ENCODE measurements at places on chromosomes 7 and 10.
A peak's percentile ranks its signal among the peaks of the same experiment; 100 is the strongest.

DNA sequence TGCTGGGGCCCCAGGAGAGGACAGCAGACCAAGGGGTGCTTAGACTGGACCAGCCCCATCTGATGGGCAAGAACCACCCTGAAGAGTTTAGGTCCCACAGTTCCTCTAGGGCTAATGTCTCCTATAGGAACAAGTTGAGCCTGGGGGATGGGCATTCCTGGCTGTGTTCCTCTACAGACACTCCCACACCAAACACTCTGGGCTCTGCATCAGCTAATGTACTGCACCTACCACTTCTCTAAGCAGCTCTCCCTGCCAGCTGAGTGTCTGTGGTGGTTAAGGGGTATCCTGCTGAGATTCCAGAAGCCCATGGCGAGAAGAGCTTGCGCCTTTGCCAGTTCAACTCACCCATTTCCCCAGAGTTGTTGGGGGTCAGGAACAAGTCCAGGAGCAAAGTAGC is 284.1 kb upstream of the CSTF2T start:
- DNase-seq, result no peak

GRCh38 chr10:101601541-101601940 is 13.4 kb downstream of the DPCD start:
- no peak for DNase-seq

DNA sequence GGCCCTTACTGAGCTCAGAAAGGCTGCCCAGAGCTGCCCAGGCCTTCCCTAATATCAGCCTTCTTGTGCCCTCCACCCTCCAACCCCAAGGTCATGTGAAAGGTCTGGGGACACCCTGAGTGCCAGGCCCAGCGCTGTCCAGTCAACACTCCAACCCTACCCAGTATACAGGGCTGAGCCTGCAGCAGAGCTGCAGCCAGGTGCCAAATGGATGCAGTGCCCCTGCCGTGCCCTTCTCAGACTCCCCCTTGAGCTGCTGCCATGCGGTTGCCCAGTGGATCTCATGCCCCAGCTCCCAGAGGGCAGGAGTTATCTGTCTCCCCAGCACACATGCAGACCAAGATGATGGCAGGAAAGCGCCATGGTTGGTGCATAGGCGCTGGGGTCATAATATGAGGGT is 61.5 kb downstream of the ZMIZ1 start:
- no peak for DNase-seq

DNA sequence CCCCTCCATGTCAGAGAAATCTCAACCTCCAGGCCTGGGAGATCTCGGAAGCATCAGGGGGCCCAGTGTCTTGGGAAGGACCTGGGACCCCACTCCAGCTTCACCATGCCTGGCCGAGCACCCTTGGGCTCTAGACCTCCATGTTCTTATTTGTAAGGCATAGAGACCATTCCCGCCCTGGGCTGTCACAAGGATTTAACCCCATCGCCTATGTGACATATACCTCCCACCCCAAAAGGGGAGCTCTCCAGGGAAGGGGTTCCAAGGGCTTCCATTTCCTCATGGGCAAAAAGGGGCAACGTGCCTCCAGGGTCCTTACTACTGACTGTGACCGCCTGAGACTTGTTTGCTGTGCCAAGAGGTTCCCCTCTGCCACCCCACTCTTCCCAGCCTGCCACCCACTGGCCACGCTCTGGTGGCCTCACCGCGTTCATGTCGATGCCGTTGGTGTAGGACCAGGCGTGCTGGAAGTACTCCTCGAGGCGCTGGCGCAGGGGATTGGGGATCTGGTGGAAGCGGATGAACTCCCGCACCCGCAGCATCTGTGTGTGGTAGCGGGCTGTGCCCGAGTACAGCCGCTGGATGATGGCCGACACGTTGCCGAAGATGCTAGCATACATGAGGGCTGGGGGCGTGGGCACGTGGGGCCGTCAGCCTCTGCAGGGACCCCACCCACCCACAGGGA is 27.5 kb downstream of the KCNH2 start:
- no peak for DNase-seq

DNA sequence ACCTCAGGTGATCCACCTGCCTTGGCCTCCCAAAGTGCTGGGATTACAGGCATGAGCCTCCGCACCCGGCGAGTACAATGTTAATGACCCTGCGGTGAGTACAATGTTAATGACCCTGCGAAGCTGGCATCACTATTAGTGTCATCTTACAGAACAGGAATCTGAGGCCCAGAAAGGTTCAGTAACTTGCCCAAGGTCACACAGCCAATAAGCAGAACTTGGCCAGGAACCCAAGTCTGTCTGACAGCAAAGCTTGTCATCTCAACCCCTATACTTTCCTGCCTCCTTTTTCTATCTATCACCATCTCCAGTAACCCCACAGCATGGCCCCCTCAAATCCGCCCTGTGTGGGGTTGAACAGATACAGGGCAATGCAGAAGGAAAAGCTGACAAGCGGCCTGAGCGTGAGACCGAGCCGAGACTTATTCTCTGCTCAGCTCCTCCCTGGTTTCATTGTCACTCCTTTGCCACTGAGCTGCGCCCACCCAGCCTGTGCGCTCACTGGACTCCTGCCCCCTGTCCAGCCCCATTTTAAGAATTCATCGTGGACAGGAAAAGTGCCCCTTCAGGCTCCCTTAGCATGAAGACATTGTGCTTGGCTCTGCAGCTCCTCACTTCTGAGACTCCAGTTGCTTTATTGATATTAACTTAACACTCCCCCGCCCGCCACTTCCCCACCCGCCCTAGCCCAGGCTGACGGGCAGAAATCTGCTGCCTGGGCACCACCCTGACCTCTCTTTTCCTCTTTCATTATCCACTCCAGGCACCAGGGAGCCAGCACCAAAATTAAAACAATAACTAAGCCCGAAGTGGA is 58.1 kb upstream of the LBX1 start:
- no peak for DNase-seq

DNA sequence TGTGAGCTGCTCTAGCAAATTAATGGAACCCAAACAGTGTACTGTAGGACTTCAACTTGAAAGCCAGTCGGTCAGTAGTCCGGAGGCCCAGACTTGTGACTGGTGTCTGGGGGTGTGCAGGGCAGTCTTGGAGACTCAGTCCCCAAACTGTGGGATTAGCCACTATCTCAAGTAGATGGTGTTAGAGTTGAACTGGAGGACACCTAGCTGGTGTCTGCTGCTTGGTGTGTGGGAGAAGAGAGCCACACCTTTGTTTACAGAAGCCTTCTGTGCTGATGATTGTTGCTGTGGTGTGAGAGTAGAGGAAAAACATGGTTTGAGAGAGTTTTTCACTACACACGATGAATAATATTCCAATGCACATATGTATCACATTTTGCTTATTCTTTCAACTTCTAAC is 47.4 kb downstream of the CUL2 start:
- no peak for DNase-seq

DNA sequence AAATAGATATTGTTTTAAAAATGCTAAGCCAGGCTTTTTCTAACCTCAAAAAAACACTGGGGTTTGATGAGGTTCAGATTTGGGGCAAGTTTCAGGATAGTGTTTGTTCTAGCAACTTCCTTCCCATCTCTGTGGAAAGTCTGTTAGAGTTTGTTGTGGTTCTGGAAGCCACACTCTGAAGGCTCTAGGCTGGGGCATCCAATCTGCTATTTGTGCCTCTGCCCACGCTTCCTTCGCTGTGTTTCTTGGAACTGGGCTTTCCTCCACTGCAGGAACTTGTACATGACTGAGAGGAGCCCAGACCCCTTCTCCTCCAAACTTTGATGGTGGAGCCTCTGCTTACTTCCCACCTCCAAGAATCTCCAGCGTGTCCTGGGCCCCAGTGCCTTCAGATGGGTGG is 108.5 kb upstream of the SLC25A13 start:
- DNase-seq, result no peak

DNA sequence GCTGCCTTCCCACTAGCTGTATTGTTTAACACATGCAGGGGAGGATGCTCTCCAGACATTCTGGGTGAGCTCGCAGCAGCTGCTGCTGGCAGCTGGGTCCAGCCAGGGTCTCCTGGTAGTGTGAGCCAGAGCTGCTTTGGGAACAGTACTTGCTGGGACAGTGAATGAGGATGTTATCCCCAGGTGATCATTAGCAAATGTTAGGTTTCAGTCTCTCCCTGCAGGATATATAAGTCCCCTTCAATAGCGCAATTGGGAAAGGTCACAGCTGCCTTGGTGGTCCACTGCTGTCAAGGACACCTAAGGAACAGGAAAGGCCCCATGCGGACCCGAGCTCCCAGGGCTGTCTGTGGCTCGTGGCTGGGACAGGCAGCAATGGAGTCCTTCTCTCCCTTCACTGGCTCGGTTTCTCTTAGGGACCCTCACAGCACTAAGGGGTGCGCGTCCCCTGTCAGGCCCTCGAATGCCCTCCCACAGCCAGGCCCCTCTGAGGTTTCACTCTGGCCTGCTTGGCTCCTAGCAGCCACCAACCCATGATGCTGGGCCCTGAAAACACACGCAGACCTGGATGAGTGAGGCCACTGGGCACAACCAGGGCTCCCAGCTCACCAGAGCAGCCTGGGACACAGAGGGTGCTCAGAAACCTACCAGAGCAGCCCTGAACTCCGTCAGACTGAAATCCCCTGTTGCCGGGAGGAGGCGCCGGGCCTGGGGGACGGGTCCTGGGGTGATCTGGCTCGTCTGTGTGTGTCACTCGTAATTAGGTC is 173.0 kb upstream of the LANCL2 start:
- DNase-seq, result peak; percentile 70

- DNase-seq, result no peak
Measured at GRCh38 chr7:23938215-23938614, 228.2 kb downstream of the STK31 start.

- peak; percentile 85 for DNase-seq
Measured at GRCh38 chr7:142542942-142543341, 206.3 kb upstream of the PRSS1 start.

- DNase-seq, result no peak
Measured at GRCh38 chr7:149063476-149063875, 27.0 kb downstream of the ZNF786 start.

GRCh38 chr7:147912291-147912690 is 678.3 kb upstream of the C7orf33 start:
- no peak for DNase-seq

GRCh38 chr7:36929791-36930190 is 205.5 kb upstream of the AOAH start:
- no peak for DNase-seq

DNA sequence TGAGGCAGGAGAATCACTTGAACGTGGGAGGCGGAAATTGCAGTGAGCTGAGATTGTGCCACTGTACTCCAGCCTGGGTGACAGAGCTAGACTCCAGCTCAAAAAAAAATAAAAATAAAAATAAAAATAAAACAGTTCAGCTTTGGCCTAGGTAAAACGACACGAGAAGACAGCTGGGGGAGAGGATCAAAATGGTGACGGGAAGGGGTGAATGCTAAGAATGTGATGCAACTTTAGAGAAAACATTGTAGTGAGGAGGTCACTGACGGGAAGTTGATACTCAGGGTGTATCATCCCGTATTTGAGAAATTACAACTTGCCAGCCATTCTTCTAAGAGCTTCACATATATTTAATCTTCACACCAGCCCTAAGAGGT is 1.1 kb downstream of the NDST2 start:
- peak; percentile 21 for DNase-seq

GRCh38 chr7:81691199-81691821 is 78.5 kb downstream of the HGF start:
- no peak for DNase-seq

DNA sequence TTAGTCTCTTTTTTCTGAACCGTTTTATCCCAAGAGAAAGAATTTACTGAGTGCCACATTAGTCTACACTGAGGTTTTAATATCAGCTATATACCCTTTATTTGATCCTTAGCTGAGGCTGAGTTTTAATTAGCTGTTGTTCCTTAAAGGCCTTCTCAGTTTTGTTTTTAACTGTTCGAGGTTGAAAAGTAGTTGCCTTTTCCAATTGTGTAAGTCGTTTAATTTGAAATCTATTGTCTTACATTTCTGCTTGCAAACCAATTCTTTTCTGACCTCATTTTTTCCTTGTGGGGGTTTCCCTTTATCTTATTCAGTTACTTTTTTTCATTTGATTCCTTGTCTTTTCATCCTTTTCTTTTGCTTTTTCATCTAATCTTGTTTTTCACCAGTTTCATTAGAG is 30.8 kb downstream of the UMAD1 start:
- DNase-seq, result no peak

DNA sequence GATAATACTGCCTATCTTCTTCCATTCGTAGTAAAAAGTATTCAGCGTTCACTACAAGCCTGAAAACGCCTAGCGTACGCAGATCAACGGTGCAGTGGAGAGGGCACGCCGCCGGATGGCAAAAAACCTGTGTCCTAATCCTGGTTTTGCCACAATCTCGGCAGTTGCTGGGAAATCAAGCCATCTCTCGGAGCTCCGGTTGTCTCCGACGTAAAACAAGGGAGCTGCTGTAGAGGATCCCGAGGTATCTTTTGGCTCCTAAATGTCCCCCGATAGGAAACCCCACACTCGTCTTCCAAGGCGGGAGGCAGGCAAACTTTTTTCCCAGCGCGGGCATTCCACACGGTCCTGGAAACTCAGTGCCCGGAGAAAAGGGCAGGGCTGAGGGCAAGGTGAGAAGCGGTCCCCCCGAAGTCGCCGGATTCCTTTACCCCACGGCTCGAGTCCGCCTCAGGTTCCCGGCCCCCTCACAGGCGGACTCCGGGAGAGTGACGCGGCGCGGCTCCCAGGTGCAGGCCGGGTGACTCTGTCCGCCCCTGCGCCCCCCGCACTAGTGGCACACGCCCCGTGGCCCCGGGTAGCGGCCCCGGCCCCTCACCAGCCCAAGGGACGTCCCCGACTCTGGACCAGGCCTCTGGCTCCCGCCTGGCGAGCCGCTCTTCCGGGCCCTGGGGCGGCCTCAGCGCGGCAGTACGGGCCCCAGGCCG is 649 bp downstream of the IDE start:
- DNase-seq, result peak; percentile 53

DNA sequence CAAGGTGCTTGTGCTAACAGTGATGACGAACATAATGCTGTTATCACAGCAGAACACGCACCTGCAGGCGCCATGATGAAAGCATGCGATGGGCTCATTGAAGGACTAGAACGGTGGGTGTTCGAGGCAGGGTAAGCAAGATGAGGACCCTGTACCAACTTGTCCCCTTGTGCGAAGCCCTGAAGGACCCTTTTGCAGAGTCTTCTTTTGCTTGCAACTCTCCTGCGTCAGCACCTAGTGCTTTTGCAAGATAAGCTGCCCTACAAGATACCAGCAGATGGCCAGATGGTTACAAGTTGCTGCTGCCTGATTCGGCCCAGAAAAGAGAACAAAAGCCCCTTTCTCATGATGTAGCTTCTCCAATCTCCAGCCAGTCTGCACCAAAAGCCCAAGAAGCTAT is 4.2 kb upstream of the IL15RA start:
- DNase-seq, result no peak

- no peak for DNase-seq
Measured at GRCh38 chr10:63618552-63618951, 97.4 kb downstream of the REEP3 start.

GRCh38 chr10:71259815-71260501 is 47.6 kb downstream of the UNC5B start:
- no peak for DNase-seq

DNA sequence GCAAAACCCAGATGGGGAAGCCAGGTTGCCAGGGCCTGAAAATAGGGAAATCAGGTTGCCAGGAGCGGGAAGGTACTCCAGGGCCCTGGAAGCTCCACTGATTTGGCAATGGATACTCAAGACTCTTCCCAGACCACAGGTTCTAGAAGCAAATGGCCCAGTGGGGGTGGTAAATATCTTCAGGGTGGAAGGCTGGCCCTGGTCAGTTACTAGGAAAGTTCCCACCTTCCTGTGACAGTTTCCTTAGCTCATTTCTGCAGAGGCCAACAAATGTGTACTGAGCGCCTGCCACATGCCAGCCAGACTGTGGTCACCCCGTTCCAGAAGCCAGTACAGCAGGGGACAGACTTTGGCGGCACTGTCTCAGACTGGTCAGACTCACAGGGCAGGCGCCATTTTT is 113.6 kb downstream of the FAM53B start:
- no peak for DNase-seq

- DNase-seq, result no peak
Measured at GRCh38 chr7:114070246-114070645, 151.4 kb upstream of the PPP1R3A start.

Data from LHCN-M2 (cell line).